Choroid plexus epithelial cell (primary cell): ENCODE measurements at places on chromosomes 11 and 22.

- peak; percentile 89 for DNase-seq
These were observed 27.3 kb downstream of the CTR9 start for GRCh38 chr11:10778217-10778970.

DNA sequence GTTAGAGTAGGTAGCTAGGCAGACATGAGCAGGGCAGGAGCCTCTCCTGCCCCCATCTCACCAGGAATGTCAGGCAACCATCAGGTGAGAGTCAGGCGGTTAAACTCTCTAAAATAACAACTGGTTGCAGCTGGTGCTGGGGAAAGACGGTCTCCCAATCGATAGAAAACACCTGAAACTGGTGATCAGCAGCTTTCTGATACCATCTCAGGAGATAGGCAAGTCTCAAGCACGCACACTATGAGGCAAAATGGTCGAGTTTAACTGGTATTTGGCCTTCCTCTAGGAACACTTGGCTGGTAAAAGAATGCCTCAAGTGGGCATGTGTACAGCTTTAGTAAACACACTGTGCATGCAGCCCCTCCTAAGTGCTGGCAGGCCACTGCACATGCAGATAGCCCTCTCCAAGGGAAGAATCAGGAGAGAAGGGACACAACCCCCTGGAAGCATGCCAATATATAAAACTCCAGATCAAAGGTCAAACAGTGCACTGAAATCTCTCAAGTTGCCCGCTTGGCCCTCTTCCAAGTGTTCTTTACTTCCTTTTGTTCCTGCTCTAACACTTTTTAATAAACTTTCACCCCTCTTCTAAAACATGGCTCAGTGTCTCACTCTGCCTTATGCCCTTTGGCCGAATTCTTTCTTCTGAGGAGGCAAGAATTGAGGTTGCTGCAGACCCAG is 88.7 kb downstream of the USP35 start:
- DNase-seq = no peak

DNA sequence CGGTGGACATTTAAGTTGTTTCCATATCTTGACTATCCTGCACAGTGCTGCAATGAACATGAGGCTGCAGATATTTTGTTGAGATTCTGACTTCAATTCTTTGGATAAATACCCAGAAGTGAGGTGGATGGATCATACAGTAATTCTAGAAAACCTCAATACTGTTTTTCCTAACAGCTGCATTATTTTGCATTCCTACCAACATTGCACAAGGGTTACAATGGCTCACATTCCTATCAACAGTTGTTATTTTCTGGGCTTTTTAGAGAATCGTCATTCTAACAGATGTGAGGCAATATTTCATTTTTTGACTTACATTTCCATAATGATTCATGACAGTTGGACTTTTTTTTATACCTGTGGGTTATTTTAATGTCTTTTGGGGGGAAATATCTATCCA is 716.9 kb upstream of the ANO3 start:
- DNase-seq = no peak

DNA sequence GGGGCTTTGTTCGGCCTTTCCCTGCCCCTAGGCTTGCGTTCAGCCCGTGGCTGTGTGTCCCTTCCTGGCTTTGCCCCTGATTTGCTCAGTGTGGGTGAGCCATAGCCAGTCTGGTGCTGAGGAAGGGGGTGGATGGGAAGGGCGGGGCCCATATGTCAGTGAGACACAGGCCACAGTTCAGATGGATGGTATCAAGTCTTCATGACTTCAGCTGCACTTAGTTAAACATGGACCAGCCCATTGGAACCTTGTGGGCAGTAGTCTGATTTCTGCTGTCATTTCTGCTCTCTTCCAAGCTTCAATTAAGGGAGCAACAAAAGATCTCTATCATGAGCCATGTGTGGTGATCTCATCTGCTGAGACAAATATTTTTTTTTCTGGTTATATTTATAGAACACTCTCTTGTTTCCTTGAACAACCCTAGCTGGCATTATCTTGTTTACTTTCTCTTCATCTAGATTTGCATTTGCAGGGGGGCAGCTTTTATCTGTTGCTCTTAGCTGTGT is 21.6 kb upstream of the PEX26 start:
- peak; percentile 56 for DNase-seq

DNA sequence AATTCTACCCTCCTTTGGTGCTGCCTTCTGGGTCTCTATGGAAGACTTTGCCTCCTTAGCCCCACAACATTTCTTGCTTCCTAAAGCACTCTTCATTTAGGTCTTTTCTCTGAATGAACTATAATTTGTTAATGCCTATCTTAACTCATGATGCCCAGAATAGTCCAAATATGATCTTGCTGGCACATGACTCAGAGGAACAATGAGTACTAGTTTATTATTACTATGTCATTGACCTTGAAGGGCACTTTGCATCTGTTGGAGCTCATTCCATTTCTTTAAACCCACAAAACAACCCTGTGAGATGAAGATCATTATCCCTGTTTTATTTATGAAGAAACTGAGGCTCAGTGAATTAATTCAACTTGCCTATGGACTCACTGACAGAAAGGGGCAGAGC is 320.2 kb upstream of the PLET1 start:
- DNase-seq = no peak

DNA sequence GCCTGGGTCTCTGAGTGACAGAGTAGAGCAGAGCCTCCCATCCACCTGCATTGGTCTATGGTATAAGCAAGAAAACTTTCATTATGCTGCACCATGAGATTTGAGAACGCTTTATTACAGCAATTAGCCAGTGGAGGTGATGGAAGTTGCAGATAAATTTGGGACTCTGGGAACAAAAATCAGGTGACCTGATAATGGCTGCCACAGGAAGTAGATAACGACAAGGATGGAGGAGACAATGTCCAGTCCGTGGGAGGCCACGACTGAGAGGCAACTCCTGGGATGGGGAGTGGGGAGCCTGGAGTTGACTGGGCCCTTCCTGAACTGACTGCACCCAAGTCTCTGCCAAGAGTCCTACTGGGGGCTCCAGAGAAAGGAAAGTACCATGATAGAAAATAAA is 4.7 kb downstream of the MRGPRD start:
- no peak for DNase-seq
